Retinal pigment epithelial cell (primary cell): ENCODE measurements at places on chromosomes 5 and 9.

DNA sequence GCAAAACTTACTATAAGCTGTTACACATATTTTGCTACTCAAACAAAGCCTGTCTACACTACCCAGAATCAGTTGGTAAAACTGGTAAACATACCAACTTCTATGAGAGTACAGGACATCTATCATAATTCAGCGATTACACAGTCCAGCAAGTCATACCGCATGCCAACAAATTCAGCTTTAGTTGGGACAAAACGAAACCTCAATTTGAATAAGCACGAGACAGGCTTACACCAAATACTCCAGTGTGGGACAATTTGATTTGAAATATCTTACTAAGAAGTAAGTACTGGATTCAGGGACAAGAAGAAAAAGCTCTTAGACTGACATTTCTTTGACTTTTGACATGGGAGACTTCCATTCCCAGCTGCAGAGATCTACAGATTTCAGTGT is 2.0 kb downstream of the NRG2 start:
- DNase-seq = no peak

- DNase-seq = no peak
Observed at GRCh38 chr5:38403877-38404635, 145.7 kb downstream of the EGFLAM start.

GRCh38 chr5:52895572-52896413 is 93.4 kb upstream of the ITGA2 start:
- DNase-seq = no peak

GRCh38 chr5:83827111-83827557 is 106.5 kb upstream of the HAPLN1 start:
- DNase-seq = no peak

- DNase-seq = no peak
Observed at GRCh38 chr5:36436306-36436705, 134.6 kb upstream of the RANBP3L start.

- no peak for DNase-seq
Observed at GRCh38 chr9:72464857-72465592, 56.4 kb upstream of the TMC1 start.
